ENCODE measurements at places on chromosomes 3 and 15. TPM values are rescaled to one million over a fixed set of nuclear protein-coding genes. Genes with fewer than 3 reads are reported as not detected.
A peak's percentile ranks its signal among the peaks of the same experiment; 100 is the strongest.

- DNase-seq = peak; percentile 50
These were observed 67.1 kb downstream of the ATP8B4 start for GRCh38 chr15:50051811-50052419.

DNA sequence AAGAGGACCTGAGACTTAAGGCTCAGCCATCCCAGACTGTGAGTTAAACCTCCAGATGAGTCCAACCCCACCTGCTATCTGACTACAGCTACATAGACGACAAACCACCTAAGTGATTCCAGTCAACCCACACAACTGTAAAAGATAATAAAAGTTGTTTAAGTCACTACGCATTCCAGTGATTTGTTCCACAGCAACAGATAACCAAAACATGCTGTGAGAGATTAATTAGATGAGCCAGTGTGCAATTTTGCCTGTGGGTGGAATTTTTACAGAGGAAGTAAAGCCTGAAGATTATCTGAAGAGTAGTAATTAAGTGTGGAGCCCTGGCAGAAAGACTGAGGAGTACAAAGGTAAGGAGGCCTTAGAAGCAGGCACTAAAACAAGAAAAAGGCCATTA lies 5.4 kb downstream of the BTBD1 start:
- DNase-seq = peak; percentile 29

GRCh38 chr3:127489357-127489756 lies 101.2 kb downstream of the TPRA1 start:
- DNase-seq = no peak

- DNase-seq = no peak
These were observed 146.7 kb downstream of the RPLP1 start for GRCh38 chr15:69599271-69599670.

DNA sequence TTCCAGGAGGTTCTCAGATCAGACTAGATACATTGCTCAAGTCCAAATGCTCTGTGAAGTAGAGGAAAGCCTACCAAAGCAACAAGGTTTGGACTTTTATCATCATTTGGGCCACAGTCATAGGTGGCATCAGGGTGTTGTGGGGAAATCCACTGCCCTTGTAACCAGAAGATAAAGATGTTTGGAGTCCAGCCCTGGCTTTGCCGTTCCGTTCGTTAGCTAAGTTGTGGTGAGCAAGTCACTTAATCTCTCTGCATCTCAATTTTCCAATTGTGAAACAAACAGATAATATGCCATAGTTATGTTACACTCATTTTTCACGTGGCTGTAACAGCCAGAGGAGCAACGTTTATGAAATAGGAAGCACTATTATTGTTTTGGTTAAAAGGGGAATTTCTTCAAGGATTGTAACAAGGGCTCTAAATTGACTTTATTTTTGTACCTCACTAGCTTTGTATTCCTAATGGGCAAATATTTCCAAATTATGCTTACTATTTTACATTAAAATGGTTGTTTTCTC lies 125.6 kb downstream of the CD47 start:
- no peak for DNase-seq

GRCh38 chr3:182331341-182331740 lies 462.0 kb upstream of the ATP11B start:
- DNase-seq = peak; percentile 18

GRCh38 chr15:92714077-92714476 lies 58.5 kb upstream of the FAM174B start:
- peak; percentile 28 for DNase-seq

DNA sequence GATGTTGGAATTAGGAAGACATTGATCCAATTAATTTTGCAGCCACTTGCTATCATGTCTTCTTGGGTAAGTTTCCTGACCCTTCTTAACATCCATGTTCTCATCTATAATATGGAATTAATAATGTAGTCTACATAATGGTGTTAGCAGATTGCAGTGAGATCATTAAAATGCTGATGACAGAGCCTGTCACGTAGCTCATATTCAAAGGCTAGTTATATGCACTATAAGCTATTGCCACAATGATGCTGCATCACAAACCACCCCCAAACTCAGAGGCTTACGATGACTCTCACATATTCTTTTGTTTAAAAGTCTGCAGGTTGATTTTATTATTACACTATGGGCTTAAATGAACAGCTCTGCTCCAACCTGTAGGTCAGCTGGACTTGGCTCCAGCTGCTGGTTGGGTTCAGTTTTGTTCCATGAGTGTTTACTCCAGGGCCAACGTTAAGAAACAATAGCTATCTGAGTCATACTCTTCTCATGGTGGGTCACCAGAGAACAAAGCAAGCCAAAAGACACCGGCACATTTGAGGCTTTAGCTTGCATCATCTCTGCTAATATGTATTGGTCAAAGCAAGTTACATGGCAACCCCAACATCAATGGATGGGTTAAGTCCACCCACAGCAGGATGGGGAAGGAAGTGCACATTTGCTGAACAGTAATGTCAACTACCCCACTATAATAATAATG lies 250.0 kb upstream of the SLCO3A1 start:
- DNase-seq = no peak

DNA sequence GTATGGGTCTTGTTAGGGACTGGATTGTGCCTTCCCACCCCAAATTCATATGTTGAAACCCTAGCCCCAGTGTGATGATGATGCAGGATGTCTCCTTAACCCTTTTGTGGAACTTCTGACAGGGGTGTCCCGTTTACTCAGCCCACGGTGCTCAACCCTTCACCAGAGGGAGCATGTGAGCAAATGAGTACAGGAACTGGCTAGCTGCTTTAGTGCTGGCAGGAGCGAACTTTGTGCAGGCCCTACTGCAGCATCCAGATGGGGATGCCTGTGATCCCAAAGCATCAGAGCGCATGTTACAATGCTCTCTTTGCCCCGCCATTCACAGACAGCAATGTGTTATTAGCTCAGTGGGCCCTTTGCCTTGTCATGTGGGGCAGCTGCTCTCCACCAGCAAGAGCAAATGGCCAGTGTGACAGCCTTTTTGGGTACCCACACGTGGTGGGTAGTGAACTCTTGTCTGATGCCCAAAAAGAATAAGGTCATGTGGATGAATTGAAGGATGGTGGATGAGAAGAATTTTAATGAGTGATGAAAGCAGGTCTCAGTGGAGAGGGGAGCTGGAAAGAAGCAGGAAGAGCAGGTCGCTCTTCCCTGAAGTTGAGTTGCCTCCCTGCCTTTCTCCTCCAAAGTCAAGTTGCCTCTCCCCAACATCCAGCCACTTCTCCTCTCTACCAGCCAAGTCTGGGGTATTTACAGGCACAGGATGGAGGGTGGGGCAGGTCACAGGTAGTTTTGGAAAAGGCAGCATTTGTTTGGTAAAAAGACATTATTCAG lies 63.3 kb upstream of the STRIT1 start:
- no peak for DNase-seq

DNA sequence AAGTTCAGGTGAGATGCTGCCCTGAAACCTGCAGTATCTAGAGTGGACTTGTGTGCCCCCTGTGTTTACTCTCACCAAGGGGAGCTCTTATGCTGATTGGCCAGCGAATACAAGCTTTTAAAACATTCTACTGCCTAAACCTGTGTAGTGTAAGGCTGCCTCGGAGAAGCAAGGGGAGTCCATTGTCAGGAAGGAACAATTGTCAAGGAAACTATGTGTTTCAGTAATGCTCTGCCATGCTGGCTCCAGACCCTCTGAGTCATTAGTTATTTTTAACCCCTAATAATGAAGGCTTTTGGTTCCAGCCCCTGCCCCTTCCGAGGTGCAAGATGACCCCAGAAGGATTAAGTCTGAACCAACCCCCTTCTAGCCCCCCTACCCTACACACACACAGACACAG lies 66.1 kb upstream of the CHMP2B start:
- DNase-seq = no peak

KBTBD12 gene
- total RNA-seq = not detected

THRB gene
- total RNA-seq = not detected
